Psoas muscle (tissue), 8 donors: ENCODE measurements at places on chromosomes 3 and 15. TPM values are rescaled to one million over a fixed set of nuclear protein-coding genes. Genes with fewer than 3 reads are reported as not detected.

TGM4 gene
- total RNA-seq: not detected

SPTSSB gene
- not detected for total RNA-seq

DNA sequence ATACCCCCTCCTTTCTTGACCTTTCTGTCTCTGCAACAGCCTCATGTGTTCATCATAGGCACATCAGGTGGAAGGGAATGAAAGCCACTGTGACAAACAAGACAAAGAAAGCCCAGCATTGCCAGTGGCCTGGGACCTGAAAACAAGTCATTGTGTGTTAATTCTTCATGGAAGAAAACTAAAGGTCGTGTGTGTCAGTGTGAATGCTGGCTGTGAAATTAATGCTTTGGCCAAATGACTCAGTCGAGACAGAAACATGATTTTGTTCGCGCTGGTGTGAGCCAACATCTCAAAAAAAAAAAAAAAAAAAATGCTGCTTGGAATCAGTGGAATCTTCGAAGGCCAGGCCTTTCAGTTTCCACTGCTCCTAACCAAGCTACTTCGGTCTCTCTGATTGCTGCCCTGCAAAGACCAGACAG lies 386.5 kb upstream of the PROK2 start:
- no peaks in the 10 kb centered on the region for H3K36me3 ChIP-seq
- no peaks in the 10 kb centered on the region for H3K27me3 ChIP-seq
- H3K4me3 ChIP-seq: no peak overlapping the region
- H3K27ac ChIP-seq: peak overlapping the region; percentile 14
- no peak for DNase-seq

DNA sequence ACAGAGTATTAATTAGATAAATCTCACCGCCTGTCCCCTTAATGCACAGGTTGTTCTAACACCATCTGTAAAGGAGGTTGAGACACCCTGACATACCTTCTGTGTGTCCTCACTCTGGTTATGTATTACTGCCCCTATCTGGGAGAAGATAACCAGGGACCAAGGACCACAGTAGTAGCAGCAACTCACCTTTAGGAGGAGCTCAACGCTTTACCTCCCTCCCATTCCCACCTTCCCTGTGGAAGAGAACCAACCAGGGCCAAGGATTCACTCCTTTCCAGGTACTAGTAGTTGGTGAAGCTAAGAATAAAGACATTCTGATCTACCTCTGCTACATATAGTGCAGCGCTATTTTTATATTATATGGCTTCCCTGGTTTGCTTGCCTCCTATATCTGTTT lies 232.6 kb downstream of the MEX3B start:
- H3K27ac ChIP-seq: no peak overlapping the region
- H3K4me1 ChIP-seq: no peaks in the 10 kb centered on the region
- DNase-seq: no peak

DNA sequence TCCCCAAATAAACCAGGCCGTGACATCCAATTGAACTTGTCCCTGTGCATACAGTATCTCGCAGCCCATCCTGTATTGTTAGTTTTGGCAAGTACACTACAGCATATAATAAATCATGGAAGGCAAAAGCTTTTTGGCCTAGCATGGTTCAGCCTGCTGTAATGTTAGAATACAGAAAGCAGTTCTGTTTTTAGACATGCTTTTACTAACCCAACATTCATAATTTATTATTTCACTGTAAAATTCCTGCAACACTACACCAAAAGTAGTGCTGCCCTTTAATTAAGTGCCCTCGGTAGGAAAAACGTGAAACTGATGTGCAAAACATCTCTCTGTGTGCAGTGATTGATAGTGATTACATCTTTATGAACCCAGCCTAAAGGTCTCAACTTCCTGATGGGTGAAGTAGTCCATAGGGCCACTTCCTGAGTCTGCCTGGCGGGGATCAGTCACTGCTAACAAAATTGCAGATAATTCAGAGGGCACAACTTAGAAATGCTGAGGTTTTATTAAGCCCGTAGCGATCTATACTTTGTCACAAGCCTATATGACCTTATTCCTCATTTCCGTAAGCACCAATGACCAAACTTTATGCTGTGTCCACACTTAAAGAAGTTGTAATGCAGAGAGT lies 227.8 kb downstream of the CDIN1 start:
- no peak for DNase-seq
- peaks cover 13% of the 10 kb centered on the region for H3K36me3 ChIP-seq
- H3K4me1 ChIP-seq: no peaks in the 10 kb centered on the region
- no peak overlapping the region for H3K4me3 ChIP-seq

DNA sequence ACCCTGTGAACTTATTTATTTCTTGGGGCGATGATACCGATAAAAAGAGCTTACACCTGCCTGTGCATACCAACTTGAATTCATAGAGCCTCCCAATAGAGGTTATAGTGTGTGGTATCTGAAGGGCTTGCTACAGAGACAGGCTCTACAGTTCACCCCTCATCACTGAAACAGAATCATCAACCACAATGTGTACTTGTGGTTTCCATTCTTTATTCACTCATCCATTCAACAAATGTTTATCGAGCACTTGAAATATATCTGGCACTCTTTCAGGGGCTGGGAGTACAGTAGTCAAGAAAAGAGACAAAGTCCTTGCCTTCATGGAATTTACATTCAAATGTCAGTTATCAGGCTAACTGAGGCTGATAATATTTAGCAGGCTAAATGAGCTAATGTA lies 134.4 kb upstream of the SKOR1 start:
- H3K27me3 ChIP-seq: no peaks in the 10 kb centered on the region
- DNase-seq: no peak
- H3K27ac ChIP-seq: no peak overlapping the region

GRCh38 chr3:71129611-71130431 lies 453.7 kb downstream of the FOXP1 start:
- H3K4me1 ChIP-seq: peaks cover 45% of the 10 kb centered on the region
- peak overlapping the region; percentile 63 for H3K4me3 ChIP-seq
- H3K36me3 ChIP-seq: no peaks in the 10 kb centered on the region
